GM12878 (cell line): ENCODE measurements at places on chromosomes 2 and 18.

DNA sequence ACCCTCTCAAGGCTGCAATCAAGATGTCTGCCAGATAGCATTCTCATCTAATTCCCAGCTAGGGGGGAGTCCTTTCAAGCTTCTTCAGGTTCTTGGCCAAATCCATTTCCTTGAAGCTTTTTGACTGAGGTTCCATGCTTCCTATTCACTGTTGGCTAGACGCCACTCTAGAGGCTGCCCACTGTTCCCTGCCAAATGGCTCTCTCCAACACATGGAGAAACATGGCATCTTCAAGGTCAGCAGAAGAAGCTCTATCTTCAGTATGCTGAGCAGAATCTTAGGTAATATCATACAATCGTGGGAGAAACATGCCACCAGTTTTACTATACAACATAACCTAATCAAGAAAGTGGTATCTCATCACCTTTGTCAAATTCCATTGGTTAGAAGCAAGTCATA, 1985.1 kb upstream of the CELF4 start:
- no peak for DNase-seq

DNA sequence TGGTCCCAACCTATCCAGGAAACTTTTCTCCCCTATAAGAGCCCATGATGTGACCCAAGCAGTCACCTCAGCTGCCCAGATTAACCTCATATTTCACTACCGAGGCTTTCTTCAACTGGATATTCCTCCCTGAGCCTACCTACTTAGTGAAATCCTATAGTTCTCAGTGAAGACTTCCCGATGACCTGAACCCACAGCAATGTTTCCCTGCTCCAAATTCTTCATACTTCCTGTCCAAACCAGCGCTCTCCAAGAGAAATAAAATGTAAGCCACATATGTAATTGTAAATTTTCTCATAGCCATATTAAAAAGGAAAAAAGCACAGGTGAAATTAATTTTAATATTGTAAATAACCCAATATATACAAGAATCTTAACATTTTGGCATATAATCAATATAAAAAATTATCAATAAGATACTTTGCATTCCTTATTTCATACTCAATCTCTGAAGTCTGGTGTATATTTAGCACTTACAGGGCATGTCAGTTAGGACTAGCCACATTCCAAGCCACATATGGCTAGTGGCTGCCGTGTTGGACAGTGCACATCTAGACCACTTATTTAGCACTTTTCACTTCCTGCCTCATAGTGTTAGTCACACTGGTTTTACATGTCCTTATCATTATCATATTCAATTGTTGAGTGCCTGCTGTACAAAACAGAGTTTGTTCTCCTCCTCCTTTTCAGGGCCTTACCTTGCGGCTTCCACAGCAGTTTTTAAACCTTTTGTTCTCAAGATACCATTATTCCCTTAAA, 1.9 kb upstream of the STAT4 start:
- DNase-seq: no peak

- DNase-seq: no peak
These were observed 5.1 kb downstream of the NOL4 start for GRCh38 chr18:34219651-34220050.

- no peak for DNase-seq
These were observed 205.8 kb downstream of the ANAPC1 start for GRCh38 chr2:111678161-111678560.

- no peak for DNase-seq
These were observed 254.2 kb downstream of the SETBP1 start for GRCh38 chr18:44934901-44935300.

DNA sequence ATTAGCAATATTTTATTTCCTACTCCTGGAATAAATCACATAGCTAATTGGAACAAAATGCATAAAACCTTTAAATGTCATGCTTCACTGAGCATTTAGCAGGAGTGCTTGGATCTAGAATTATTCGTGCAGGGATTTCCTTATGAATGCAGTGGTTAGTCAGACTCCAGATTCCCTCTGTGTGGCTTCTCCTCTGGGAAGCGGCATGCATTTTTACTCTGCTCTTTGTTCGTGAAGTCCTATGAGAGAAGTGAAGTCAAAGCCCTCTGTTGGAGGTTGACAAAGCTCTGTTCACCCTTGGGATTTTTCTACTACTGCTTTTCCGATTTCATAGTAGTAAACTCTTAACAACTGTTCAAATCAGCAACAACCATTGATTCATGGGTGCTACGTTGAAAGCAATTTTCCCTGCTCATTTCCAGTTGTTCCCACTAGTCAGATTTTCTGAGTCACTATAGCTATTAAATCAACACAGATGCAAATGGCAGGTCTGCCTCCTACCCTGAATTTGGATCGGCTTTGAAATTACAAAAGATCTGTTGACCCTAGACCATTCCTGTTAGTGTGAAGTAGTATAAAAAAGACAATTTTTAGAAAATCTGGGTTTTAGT, 461.7 kb downstream of the STK39 start:
- no peak for DNase-seq
